ENCODE measurements at places on chromosomes 11 and 22. TPM values are rescaled to one million over a fixed set of nuclear protein-coding genes. Genes with fewer than 3 reads are reported as not detected.

The MUC5B gene
- not detected for polyA plus RNA-seq

The OR8D1 gene
- polyA plus RNA-seq, result not detected

The HNRNPUL2 gene
- 14.6 TPM for polyA plus RNA-seq

The KCNQ1 gene
- 15.3 TPM for polyA plus RNA-seq

The CDC42EP2 gene
- polyA plus RNA-seq, result 0.69 TPM

The NXPE2 gene
- polyA plus RNA-seq, result not detected
